HS-5 (cell line): ENCODE measurements at places on chromosomes 12 and 14.

DNA sequence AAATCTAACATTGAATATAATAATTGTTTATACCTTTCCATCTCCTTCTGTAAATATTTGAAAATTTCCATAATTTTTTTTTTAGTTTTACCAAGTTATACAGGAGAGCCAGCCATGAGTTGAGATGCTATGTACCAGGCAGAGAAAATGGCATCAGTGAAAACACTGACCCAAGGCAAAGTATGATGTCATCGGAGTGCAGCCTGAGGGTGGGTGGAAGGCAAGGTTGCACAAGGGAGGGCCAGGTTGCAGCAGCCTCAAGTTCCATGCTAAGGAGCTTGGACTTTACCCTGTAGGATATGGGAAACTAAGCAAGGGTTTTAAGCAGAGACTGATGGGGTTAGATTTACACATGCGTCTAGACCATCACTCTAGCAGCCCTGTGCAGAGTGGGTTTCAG is 441.1 kb downstream of the BCAT1 start:
- DNase-seq: no peak

DNA sequence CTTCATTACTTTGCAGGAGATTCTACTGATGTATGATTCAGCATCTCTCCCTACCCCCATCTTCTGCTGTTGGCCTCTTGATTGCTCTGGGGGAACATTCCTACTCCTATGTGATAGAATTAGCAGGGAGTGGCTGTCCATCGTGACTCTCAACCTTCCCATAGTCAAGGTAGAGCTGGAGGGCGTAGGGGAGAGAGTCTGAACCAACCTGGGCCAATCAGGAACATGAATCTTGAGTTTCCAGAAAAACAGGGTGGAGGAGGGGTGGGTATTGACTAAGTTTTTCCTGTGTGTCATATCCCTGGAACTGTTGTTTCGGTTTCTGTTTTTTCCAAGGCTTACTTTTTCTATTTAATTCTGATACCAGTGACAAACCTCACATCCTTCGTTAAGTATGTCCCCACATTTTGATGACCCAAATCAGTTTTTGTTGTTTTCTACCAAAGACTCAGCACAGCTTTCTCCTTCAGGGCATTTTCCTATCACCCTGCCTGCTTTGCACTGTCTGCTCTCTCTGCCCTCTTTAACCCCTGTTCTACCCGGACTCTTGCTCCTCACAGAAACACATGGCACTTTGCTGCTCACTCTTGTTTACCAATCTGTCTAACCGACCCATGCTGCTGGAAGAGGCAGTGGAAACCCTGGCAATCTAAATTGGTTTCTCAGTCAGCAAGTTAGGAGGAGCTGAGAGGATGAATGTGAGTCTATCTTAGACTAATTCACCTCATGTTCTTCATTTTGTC is 1428.3 kb downstream of the AACS start:
- peak; percentile 52 for DNase-seq

DNA sequence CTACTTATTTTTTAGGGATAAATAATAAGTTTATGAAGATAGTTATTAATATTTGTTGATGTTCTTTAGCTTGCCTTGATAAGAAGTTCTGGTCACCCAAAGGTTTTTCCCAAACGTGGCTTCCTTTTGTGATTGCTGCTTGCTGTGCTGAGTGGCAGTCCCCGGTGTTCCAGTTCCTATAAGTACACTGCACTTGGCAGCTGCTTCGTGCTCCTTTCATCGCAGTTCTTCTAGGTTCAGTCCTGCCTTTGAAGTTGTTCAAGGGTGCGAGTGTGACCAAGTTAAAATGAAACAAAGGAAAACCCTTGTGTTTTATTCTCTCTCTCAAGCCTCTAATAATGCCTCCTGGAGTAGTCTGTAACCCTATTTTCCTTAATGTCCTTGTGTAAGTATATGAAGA is 128.5 kb upstream of the ATF1 start:
- no peak for DNase-seq

GRCh38 chr14:64732536-64733120 is 28.4 kb downstream of the PLEKHG3 start:
- no peak for DNase-seq

DNA sequence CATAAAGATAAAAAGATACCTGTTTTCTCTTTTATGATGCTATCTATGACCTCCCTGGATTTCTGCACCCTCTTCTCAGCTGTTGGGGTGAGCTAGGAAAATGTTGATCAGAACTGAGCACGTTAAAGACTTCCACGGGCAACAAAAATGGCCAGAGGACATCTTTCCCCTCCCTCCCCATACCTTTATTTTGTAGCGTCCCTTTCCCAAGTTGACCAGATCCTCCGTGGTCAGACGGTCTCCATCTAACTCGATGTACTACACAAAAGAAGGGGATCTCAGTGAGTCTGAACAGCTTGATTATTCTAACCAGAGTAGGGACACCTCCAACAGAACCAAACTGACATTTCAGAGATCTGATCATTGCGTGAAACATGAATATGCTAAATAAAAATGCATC is 2.2 kb downstream of the HAL start:
- no peak for DNase-seq

- DNase-seq: no peak
These were observed 20.0 kb downstream of the SLCO1B3 start for GRCh38 chr12:20830456-20830855.

DNA sequence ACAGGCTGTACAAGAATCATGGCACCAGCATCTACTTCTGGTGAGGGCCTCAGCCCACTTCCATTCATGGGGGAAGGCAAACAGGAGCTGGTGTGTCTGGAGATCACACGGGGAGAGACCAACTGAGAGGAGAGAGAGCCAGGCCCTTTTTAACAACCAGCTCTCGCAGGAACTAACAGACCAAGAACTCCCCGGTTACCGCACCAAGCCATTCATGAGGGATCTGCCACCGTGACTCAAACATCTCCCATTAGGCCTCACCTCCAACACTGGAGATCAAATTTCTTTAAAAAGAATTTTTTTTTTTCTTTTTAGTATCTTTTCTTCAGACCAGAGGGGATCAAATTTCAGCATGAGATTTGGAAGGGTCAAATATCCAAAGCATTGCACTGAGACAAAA is 16.7 kb upstream of the AQP2 start:
- no peak for DNase-seq

- no peak for DNase-seq
These were observed 280.0 kb downstream of the LRIG3 start for GRCh38 chr12:58640314-58640713.

DNA sequence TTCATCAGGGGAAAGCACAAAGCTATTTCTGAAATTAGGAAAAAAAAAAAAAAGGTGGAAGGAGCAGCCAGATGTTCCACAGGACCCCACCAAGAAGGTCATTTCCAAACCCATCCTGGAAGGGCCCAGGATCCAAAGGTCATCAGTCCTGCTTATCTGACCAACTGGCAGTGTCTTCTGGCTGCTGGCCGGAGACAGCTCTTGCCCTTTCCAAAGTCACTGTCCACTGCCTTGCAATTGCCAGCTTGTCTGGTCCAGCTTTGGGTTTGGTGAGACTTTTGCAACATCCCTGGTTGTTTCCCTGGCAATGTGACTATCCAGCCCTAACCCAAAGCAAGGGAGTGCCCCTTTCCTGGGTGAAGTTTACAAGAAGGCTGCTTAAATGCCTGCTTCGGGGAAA is 18.9 kb upstream of the HSPB8 start:
- no peak for DNase-seq

DNA sequence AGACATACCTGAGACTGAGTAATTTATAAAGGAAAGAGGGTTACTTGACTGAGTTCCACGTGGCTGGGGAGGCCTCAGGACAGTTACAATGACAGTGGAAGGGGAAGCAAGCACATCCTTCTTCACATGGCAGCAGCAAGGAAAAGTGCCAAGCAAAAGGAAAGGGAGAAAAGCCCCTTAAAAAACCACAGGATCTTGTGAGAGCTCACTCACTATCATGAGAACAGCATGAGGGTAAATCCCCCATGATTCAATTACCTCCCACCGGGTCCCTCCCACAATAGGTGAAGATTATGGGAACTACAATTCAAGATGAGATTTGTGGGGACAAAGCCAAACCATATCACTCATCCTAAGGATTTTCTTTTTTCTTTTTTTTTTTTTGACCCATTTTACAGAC is 177.8 kb upstream of the EEA1 start:
- DNase-seq: no peak

- no peak for DNase-seq
These were observed 139.8 kb upstream of the PWP1 start for GRCh38 chr12:107545737-107546353.

DNA sequence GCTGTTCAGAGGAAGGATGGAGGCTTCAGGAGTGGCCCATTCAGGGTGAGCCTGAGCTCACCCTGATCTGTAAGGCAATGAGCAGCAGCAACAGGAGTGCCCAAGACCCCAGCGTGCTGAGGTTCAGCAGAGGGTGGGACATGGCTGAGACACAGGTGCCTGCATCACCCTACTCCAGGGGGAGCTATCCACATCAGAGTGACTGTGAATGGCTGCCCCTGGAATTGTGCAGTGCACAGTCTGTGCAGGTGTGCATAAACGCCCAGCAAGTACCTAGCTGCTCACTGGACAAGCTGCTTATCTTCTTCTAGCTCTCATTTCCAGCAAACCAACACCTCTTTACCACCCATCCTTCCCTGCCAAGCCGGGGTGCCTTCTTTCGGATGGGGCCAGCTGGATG is 140.6 kb upstream of the PRMT8 start:
- DNase-seq: no peak

DNA sequence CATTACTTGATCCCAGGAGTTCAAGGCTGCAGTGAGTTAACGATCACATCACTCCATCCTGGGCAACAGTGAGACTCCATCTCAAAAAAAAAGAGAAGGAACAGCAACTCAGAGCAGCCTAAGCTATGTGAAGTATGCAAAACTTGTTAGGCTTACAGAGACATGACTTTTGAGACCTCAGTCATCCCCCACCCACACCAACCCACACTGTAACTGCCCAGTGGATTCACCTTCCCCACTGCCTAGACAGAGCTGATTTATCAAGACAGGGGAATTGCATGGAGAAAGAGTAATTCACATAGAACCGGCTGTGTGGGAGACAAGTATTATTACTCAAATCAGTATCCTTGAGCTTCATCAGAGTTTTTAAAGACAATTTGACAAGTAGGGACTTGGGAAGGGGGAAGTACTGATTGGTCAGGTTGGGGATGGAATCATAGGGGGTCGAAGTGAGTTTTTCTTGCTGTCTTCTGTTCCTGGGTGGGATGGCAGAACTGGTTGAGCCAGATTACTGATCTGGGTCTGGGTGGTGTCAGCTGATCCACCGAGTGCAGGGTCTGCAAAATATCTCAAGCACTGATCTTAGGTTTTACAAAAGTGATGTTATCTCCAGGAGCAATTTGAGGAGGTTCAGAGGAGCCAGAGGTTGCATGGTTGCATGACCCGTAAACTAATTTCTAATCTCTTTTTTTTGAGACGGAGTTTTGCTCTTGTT is 6.2 kb upstream of the WDR89 start:
- DNase-seq: no peak

DNA sequence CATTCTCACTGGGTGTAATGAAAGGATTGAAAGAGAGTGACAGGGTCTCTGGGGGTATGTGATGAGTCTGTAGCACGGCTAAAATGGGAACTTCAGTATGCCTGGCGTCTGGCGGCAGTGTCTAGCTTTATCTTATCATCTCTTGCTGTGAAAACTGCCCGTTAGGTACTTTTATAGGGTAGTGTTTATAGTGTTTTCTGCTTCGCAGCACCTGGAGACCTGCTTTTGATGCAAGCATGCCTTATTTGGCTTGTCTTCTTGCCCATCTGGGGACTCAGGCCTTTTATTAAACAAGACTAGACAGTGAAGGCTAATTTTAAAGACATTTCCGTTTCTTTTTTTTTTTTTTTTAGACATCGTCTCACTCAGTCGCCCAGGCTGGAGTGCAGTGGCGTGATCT is 36.3 kb upstream of the ALDH2 start:
- no peak for DNase-seq

DNA sequence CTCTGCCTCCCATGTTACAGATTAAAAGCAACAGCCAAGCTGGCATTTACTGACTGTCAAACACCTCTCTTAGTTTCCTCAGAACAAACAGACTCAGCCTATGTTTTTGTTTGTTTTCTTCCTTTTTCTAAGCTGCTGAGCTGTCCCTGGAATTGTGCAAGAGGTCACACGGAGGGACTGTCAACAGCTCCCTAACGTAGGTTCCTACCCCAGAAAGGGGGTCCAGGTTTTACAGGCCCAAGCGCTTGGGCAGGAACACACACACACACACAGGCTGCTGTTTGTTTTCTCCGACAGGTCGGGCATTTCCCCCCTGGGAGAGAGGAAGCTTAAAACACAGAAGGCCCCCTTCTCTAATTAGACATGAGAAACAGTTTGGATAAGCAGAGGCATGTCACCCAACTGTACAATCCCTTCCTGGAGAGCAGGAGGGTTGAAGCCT is 739.6 kb upstream of the TBX3 start:
- no peak for DNase-seq

- DNase-seq: no peak
These were observed 7.3 kb downstream of the MSI1 start for GRCh38 chr12:120361506-120362208.

- no peak for DNase-seq
These were observed 406.3 kb upstream of the DCN start for GRCh38 chr12:91588874-91589454.

- DNase-seq: no peak
These were observed 10.9 kb upstream of the TRPV4 start for GRCh38 chr12:109844091-109844490.

- no peak for DNase-seq
These were observed 35.5 kb upstream of the RERG start for GRCh38 chr12:15256761-15257160.

GRCh38 chr14:50057331-50057730 is 59.0 kb downstream of the VCPKMT start:
- no peak for DNase-seq

- DNase-seq: no peak
These were observed 4.7 kb upstream of the PSMA6 start for GRCh38 chr14:35287431-35288013.

GRCh38 chr14:100904307-100905087 is 975 bp upstream of the RTL1 start:
- DNase-seq: no peak

- DNase-seq: no peak
These were observed 29.9 kb upstream of the MUCL1 start for GRCh38 chr12:54824402-54824801.

- DNase-seq: no peak
These were observed 11.1 kb upstream of the FBRSL1 start for GRCh38 chr12:132478845-132479244.
